ENCODE measurements at places on chromosomes 5 and 9.

DNA sequence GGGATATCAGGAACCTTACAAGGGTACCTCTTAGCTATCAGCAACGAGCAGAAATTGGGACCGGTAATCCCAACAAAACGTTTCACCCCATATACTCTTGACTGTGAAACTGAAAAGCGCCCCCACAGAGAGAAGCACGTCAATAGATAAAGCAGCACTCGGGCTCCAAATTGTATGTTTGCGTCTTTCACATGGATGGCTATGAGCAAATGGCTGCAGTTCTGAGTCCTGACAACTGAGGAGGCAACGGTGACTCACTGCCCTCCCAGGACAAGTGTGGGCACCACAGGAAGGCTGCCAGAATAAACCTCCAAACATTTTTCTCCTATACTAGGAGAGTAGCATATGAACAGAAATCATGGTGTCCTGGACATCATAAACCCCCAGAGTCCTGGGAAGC is 36.6 kb downstream of the SEMA4D start:
- no peak for DNase-seq

DNA sequence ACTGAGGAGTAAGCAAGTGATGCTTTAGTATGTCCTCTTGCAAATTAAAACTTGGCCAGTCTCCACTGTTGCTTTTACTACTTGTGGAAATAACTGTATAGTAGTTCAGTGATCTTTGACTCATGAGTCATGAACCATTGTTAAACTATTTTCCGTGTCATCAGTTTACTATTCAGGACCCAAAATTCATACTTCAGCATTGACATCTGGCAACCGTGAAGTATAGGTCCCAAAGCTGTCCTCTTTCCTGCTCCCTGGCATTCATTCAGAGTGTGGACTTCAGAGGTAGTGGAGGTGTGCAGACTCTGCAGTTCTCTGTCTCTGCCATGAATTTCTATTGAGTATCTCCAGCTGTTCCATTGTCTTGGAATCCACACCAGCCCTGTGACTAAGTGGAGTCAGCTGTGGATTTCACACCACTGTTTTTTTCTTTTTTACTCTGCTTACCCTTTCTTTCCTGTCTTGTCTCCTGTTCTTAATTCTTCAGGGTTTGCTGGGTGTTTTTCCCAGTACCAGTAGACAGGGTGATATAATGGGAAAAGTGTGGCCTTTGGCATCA is 7.5 kb downstream of the TDRD7 start:
- no peak for DNase-seq

GRCh38 chr9:77999231-77999631 is 32.4 kb downstream of the GNAQ start:
- no peak for DNase-seq

GRCh38 chr9:116318468-116319374 is 165.1 kb downstream of the PAPPA start:
- DNase-seq, result no peak

GRCh38 chr9:112135706-112136105 is 39.4 kb downstream of the SUSD1 start:
- DNase-seq, result no peak

GRCh38 chr5:10453545-10453944 is 11.9 kb downstream of the ROPN1L start:
- DNase-seq, result no peak

GRCh38 chr9:4793459-4794395 is 983 bp downstream of the RCL1 start:
- no peak for DNase-seq

GRCh38 chr5:58924306-58924705 is 341.4 kb downstream of the RAB3C start:
- DNase-seq, result no peak

GRCh38 chr5:94254214-94254613 is 364.2 kb downstream of the KIAA0825 start:
- DNase-seq, result no peak

DNA sequence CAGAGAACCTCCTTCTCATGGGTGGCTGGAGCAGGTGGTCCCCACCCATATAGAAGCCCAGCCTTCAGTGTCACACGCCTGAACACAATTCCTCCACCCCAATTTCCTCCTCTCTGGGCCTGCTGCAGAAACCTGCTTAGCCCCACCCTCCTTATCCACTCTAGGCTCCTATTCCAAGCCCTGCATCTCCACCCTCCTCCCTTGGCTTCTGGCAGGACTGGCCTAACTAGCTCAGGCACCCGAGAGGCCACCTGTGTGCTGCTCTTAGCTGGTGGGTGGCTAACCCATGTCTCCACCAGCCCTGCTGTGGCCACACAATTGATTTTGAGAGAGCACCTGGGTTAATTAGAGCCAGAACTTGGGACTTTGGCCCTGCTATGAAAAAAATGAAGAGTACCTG is 77.3 kb upstream of the ATP10B start:
- DNase-seq, result peak; percentile 23

- DNase-seq, result no peak
Measured at GRCh38 chr5:56037531-56038010, 42.8 kb upstream of the IL6ST start.

- DNase-seq, result no peak
Measured at GRCh38 chr5:163564321-163564938, 59.0 kb downstream of the MAT2B start.

GRCh38 chr9:85700330-85700729 is 41.4 kb downstream of the AGTPBP1 start:
- DNase-seq, result no peak

DNA sequence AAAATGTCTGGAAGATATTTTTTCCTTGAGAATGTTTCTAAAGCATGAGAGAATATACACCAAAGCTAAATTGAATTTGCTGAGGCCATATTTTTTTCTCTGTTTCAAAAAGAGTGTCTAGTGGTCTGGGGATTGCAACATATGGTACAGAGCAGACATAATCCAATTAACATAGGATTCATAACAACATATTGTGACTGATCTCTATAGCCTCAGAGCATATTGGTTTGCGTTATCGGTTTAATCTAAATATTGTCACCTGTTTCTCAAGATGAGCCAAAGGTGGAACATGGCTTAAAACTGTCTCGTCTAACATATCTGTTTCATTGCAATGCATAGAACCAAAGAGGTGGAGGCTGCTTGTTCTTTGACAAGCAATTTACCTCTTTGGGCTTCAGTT is 3.9 kb downstream of the PPP3R2 start:
- no peak for DNase-seq

- DNase-seq, result no peak
Measured at GRCh38 chr9:95722141-95722540, 153.3 kb upstream of the ERCC6L2 start.

DNA sequence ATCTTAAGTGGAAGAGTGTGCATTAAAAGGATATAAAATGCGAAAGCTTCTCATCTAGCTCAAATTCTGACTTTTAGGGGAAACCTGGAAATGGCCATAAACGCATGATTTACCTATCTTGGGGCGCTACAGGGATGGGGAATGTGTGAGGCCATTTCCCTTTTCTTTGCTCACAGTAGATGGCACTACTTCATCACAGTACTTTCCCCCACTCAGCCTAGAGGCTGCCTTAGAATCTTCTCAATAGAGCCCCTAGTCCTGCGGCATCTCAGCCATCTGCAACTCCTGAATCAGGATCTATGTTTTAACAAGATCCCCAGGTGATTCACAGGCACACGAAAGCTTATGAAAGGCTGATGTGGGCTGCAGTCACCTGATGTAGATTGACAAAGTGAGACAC is 110.8 kb downstream of the LHFPL2 start:
- no peak for DNase-seq

GRCh38 chr9:127887792-127888191 is 10.3 kb upstream of the AK1 start:
- DNase-seq, result no peak

GRCh38 chr5:61817472-61818326 is 485.6 kb downstream of the ZSWIM6 start:
- DNase-seq, result no peak

GRCh38 chr5:151150471-151151262 is 6.9 kb downstream of the ANXA6 start:
- DNase-seq, result no peak

DNA sequence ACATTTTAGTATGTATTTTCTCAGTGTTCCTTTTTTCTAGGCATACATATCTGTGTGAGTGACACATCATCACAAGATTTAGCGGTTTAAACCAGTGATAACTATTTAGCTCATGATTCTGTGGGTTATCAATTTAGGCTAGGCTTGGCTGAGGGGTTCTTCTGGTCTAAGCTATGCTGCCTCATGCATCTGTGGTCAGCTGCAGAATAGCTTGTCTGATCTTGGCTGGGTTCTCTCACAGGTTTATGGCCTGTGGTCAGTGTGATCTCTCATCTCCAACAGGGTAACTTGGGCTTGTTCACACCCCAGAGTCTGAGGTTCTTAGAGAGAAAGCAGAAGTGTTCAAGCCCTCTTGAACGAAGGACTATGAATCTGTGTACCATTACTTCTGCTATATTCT is 363.3 kb downstream of the KDM4C start:
- DNase-seq, result no peak

- no peak for DNase-seq
Measured at GRCh38 chr5:95780597-95780996, 41.9 kb downstream of the GLRX start.

DNA sequence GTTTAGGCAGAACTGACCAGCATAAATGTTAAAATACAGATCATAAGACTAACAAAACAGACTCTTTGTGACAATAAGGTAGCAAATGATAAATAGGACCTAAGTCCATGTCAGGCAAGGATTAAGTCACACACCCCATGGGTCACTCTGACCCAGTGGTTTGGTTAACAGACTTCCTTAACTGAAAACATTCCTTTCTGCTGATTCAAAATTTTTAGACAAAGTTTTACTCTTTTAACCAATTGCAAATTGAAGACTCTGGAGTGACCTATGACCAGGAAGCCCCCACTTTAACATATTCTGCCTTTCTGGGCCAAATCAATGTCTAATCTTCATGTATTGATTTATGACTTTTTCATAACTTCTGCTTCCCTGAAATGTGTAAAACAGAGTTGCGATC is 4.9 kb upstream of the NXNL2 start:
- no peak for DNase-seq

- no peak for DNase-seq
Measured at GRCh38 chr5:126871441-126871840, 94.5 kb downstream of the LMNB1 start.

DNA sequence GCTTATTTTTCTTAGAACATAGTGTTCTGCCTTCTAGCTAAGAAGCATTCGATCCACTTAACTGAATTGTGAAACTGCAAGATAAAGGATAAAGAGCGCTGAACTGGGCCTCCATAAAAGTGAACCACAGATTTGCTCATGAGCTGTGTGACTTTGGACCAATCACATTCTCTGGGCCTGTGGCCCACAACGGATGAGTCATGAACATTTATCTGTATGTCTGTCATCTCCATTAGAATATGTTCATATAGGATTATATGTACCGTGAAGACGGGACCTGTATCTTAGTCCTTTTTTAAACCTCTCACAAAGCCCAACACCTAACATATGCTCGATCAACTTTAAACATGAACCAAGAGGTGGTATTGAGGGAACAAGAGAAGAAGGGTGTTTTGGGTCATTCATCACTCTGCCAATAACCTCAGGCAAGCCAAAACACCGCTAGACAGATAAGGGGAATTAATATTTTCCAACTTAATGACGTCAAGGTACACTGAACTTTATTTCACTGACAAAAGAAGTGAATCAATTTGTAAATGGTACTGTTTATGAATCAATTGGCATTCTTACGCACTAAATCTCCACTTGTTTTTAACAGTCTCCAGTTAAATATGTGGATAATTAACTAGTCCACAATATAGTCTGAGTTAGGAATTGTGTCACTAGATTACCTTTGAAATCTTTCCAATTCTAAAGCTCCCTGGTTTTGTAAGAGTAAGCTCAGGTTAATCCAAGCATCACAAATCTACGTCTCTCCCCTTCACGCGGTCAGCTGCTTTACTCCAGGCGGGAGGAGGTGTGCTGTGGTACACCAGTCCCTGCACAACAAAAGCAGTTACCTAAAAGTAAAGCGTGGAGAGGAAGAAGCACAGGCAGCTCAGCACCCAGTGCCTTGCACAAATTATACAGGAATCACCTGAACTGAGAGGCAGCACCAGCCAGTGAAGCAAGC is 1.6 kb downstream of the TMEM245 start:
- DNase-seq, result no peak

DNA sequence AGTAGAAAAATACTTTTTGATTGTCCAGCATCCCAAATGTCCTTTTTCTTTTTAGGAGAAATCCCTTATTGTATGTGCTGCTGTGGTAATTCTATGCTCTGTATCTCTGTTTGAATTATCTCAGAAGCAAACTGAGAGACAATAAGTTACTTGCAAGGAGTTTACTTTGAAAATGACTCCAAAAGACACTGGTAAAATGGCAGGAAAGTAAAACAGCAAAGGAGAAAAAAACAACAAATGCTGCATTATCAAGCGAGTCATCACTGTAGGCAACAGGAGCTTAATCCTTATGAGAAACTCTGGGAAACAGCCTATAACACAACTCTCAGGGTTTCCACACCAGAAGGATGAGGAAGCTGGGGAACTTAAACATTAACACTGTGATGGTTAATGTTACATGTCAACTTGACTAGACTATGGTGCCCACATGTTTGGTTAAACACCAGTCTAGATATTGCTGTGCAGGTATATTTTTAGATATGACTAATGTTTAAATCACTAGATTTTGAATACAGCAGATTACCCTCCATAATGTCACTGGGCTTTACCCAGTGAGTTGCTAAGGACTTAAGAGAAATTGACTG is 92.6 kb upstream of the GAS1 start:
- DNase-seq, result no peak

DNA sequence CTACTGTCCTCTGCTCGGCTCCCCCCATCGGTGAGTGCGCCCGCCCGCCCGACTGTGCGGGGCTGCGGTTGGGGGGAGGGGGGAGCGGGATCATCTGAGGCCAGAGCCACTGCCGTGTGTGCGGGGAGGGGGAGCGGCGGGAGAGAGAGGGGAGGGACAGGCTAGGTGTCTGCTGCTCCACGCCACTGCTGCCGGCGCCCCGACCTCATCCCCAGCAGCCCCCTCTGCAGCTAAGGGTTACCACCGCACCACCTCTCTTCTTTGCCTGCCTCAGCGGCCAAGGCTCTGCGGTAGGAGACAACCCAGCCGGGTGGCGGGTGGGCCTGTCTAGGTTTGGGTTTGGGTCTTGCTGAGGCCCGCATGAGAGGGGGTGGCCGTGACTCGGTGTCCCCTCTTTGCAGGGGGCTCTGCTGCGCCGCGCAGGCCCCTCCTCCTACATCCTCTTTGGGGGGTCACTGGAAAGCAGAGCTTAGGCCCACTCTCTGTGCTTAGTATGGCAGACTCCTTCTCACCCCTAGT is 670 bp upstream of the PURA start:
- DNase-seq, result no peak

DNA sequence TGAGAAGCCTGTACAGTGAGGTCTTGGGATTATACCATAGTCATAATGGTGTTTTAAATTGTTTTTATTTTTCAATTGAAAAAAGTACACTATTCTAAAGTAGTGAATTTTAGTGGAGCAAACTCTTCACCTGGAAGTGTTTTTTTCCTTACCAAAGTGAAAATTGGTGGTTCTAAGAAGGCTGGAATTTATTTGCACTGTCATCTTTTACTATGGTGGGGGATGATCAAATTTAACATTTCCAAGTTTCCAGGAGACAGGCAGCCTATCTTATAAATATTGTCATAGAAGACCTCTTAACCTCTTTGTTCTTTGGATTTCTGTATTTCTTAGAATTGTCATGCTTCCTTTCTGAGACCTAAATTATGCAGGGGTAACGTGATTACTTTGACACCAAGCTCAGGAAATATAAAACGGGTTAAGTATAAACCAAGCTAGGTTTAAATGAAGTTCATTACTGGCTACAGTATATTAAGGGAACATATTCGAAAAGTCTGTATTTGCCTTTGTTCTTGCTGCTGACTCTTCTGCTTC is 20.2 kb downstream of the NDFIP1 start:
- no peak for DNase-seq

- no peak for DNase-seq
Measured at GRCh38 chr9:133558191-133559126, 24.0 kb downstream of the ADAMTSL2 start.

- no peak for DNase-seq
Measured at GRCh38 chr9:79912318-79913070, 340.7 kb downstream of the TLE4 start.

Measured in NCI-H510A (cell line).